ENCODE measurements at places on chromosomes 12 and 14. TPM values are rescaled to one million over a fixed set of nuclear protein-coding genes. Genes with fewer than 3 reads are reported as not detected.

DNA sequence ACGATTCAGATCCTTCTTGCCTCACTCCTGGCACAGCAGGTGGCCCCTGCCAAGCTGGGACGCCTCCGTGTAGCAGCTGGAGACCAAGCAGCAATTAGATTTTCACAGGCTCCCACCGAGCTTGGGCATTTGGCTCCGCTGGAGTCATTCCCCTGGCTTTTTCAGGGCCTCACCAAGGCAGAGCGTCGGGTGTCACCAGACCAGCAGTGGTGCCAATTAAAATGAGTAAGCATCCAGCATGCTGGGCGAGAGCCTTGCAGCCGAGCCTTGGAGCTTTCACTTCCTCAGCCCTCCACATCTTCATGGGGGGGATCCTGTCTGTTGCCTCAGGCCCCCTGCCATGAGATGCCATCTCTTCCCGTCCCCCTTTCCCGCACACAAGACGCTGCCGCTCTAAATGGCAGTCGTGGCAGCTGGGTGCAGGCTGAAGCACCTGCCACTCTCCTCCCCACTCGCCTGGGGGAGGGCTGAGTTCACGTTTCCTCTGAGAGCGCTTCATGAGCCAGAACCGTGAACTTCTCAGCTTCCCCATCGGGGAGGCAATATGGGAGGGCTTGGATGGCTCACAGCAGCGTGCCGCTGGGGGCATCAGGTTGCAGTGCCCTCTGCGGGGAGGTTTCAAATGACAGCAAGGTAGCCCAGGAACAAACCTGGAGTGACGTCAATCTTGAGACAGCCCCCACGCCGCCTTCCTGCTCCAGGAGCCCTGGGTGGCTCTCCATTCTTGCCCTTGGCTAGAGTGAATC is 11.7 kb downstream of the TPCN1 start:
- no peaks in the 10 kb centered on the region for H3K27me3 ChIP-seq
- H3K4me3 ChIP-seq = no peak overlapping the region
- H3K27ac ChIP-seq = peak overlapping the region; percentile 94

GRCh38 chr12:54251667-54252284 is 28.1 kb downstream of the CBX5 start:
- H3K4me3 ChIP-seq = no peak overlapping the region
- H3K4me1 ChIP-seq = peaks cover 4% of the 10 kb centered on the region
- no peaks in the 10 kb centered on the region for H3K27me3 ChIP-seq
- DNase-seq = no peak
- H3K27ac ChIP-seq = no peak overlapping the region

OVCH1 gene
- 3.0 TPM for total RNA-seq

DNA sequence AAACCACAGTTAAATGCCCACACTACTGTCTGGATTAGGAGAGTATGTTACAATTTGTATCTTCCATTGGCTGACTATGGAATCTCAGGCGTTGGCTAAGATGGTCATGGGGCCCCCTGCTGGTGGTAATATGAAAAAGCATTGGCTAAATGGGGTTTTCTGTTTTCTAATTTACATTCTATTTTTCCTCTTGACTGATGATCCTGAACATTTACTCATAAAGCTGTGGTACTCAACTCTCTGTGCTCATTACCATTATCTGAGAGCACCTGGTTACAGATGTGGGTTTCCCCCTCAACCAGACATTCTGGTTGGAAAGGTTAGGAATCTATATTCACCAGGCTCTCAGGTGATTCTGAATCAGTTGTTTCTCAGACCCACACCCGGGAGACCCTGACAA is 64.8 kb downstream of the WSCD2 start:
- no peak overlapping the region for H3K27ac ChIP-seq
- no peaks in the 10 kb centered on the region for H3K27me3 ChIP-seq
- peak; percentile 58 for DNase-seq

SPIC gene
- total RNA-seq = not detected

GRCh38 chr12:26555139-26555538 is 277.9 kb downstream of the ITPR2 start:
- H3K27me3 ChIP-seq = no peaks in the 10 kb centered on the region
- no peaks in the 10 kb centered on the region for H3K36me3 ChIP-seq
- no peak overlapping the region for H3K4me3 ChIP-seq
- no peak overlapping the region for H3K27ac ChIP-seq
- H3K4me1 ChIP-seq = no peaks in the 10 kb centered on the region
- DNase-seq = no peak

PIWIL1 gene
- total RNA-seq = 0.67 TPM

GRCh38 chr12:51862947-51863346 is 14.4 kb upstream of the FIGNL2 start:
- H3K36me3 ChIP-seq = no peaks in the 10 kb centered on the region
- peaks cover 8% of the 10 kb centered on the region for H3K27me3 ChIP-seq
- no peak overlapping the region for H3K27ac ChIP-seq
- peaks cover 13% of the 10 kb centered on the region for H3K4me1 ChIP-seq
- H3K4me3 ChIP-seq = no peak overlapping the region

- H3K4me1 ChIP-seq = no peaks in the 10 kb centered on the region
- no peak overlapping the region for H3K27ac ChIP-seq
- H3K27me3 ChIP-seq = no peaks in the 10 kb centered on the region
- no peak overlapping the region for H3K4me3 ChIP-seq
- H3K36me3 ChIP-seq = no peaks in the 10 kb centered on the region
- no peak for DNase-seq
These were observed 410.7 kb downstream of the TMEM117 start for GRCh38 chr12:44246482-44247105.

DNA sequence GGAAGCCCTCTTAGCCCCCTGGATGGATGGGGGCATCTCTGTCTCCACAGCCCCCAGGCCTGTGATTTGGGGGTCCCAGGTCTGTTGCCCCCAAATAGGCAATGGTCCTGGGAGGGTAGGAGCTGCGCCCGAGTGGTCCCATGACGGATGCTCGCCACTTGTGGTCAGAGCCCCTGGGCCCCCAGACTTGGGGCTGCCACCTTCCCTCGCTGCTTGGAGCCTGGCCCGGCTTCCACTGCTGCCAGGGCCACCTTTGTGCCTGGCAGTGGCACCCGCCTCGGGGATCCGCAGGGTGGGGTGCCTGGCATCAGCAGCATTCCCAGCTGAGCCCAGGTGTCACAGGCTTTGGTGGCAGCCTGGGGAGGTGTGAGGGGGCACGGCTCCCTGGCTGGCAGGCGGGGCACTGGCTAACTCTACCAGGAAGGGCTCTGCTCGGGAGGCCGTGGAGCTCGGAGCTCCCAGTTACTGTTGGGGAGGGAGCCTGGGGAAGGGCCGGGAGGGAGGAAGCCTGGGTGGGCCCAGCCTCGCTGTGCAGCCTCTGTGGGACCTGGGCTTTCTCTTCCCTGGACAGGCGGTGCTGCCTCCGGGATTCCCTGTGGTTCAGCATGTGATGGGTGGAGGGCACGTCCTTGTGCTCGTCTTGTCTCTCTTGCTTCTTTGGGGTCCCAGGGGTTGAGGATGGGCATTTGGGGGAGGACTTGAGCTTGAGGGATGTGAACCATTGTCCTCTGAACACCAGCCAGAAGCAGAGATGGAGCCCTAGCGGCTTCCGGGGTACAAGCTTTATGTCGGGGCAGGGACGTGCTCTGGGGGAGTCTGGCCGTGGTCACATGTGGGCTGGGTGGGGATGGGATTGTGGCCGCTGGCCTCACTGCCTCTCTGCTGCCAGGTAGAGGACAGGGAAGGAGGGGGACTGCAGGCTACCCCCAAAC is 5.4 kb downstream of the KIF26A start:
- no peak overlapping the region for H3K27ac ChIP-seq
- peaks cover 7% of the 10 kb centered on the region for H3K27me3 ChIP-seq
- no peak overlapping the region for H3K4me3 ChIP-seq
- peaks cover 4% of the 10 kb centered on the region for H3K4me1 ChIP-seq
- H3K36me3 ChIP-seq = no peaks in the 10 kb centered on the region

GRCh38 chr14:105399466-105399775 is 1.1 kb downstream of the TEX22 start:
- no peak overlapping the region for H3K4me3 ChIP-seq
- H3K27me3 ChIP-seq = no peaks in the 10 kb centered on the region
- peaks cover 4% of the 10 kb centered on the region for H3K36me3 ChIP-seq
- H3K4me1 ChIP-seq = peaks cover 20% of the 10 kb centered on the region

KRT1 gene
- not detected for total RNA-seq

- no peak overlapping the region for H3K4me3 ChIP-seq
- H3K27me3 ChIP-seq = no peaks in the 10 kb centered on the region
- H3K36me3 ChIP-seq = no peaks in the 10 kb centered on the region
- H3K4me1 ChIP-seq = no peaks in the 10 kb centered on the region
These were observed 66.1 kb downstream of the ACADS start for GRCh38 chr12:120791669-120792176.

- DNase-seq = peak; percentile 52
- H3K4me3 ChIP-seq = no peak overlapping the region
- no peak overlapping the region for H3K27ac ChIP-seq
- peaks cover 30% of the 10 kb centered on the region for H3K4me1 ChIP-seq
These were observed 645 bp downstream of the FOXA1 start for GRCh38 chr14:37594238-37594970.

DNA sequence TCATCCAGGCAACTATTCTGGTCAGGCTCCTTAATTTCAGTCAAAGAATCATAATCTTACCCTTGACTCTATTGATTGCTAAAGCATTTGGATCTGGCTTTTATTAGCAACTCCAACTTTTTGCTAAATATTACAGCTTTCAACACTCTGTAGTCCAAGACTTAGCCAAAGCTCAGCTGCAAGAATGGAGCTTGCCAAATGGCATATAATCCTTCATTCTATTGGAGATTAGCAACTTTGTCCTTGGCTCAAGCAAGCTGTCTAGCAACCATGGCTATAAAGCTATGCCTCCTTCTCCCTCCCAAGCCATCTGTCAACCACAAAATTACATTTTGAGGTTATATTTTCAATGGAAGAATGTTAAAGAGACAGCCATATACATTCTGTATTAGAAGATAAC is 23.1 kb upstream of the NID2 start:
- H3K4me3 ChIP-seq = no peak overlapping the region
- H3K27ac ChIP-seq = no peak overlapping the region
- no peak for DNase-seq
- H3K27me3 ChIP-seq = no peaks in the 10 kb centered on the region
- no peaks in the 10 kb centered on the region for H3K36me3 ChIP-seq

CIDEB gene
- 4.6 TPM for total RNA-seq

- no peak overlapping the region for H3K4me3 ChIP-seq
- H3K36me3 ChIP-seq = no peaks in the 10 kb centered on the region
- DNase-seq = peak; percentile 61
- H3K27ac ChIP-seq = no peak overlapping the region
- no peaks in the 10 kb centered on the region for H3K4me1 ChIP-seq
These were observed 60.7 kb downstream of the SLC6A12 start for GRCh38 chr12:153080-153746.

- no peak overlapping the region for H3K4me3 ChIP-seq
- H3K36me3 ChIP-seq = no peaks in the 10 kb centered on the region
- H3K4me1 ChIP-seq = peaks cover 15% of the 10 kb centered on the region
- H3K27me3 ChIP-seq = no peaks in the 10 kb centered on the region
- peak; percentile 34 for DNase-seq
- no peak overlapping the region for H3K27ac ChIP-seq
These were observed 3.0 kb upstream of the PLXNC1 start for GRCh38 chr12:94145191-94145983.

GRCh38 chr12:121803861-121804416 is at the start of gene SETD1B:
Gene SETD1B (plus strand): TSS chr12:121804009. CDS start chr12:121804738, 729 bp downstream.
- peak within 1 kb of the TSS; percentile 58 for H3K4me3 ChIP-seq
- H3K27me3 ChIP-seq = no peaks in the 10 kb centered on the region
- H3K4me1 ChIP-seq = peaks cover 42% of the 10 kb centered on the region
- peaks cover 12% of the 10 kb centered on the region for H3K36me3 ChIP-seq

TAS2R8 gene
- total RNA-seq = 0.49 TPM

GRCh38 chr12:32777691-32778175 is 22.0 kb upstream of the YARS2 start:
- H3K36me3 ChIP-seq = no peaks in the 10 kb centered on the region
- no peak for DNase-seq
- no peaks in the 10 kb centered on the region for H3K27me3 ChIP-seq
- H3K4me1 ChIP-seq = no peaks in the 10 kb centered on the region
- H3K4me3 ChIP-seq = no peak overlapping the region
- H3K27ac ChIP-seq = no peak overlapping the region

DNA sequence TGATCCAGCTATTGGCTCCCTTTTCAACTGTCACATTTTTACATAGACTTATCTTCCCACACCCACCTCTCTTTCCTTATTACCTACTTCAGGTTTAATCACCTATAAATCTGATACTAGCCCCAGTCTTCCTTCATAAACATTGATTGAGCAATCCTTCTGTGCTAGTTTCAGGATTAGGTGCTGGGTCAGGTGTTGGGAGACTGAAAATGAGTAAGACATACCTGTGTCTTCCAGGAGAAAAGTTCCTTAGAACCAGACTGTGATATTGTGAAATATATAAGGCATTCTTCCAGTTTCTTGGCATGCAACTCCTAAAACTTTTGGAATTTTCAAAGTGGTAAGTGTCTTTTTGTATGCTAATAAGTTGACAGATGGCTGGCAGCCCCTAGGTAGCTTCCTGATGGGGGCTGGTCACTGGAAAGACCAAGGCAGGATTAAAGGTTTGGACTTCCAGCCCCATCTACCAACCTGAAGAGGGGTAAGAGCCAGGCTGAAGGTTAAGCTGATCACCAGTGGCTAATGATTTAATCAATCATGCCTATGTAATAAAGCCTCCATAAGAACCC is 4.6 kb downstream of the ANO6 start:
- no peak overlapping the region for H3K4me3 ChIP-seq
- H3K36me3 ChIP-seq = no peaks in the 10 kb centered on the region
- H3K27me3 ChIP-seq = no peaks in the 10 kb centered on the region
- DNase-seq = no peak
- H3K4me1 ChIP-seq = peaks cover 6% of the 10 kb centered on the region

DNA sequence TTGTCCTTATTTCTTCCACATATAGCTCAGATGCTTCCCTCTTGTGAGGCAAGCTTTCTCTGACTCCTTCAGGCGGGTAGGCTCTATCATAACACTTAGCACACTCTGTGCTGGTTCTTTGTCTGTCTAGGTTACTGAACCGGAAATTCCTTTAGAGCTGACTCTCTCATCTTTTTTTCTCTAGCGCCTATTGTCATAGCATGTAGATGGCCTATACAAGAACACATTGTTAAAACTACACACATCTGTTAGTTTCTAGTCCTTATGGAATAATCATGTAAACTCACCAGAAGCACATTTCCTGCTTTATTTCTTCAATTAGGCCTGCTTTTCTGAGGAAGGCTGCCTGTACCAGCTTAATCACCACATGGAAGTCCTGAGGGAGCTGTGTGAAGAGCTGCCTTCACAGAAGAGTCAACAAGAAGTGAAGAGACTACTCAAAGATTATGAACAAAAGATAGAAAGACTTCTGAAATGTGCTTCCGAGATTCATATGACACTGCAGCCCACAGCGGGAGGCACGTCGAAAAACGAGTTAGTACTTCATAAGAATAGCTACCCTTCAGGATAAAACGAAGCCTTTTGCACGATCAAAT is 143.9 kb downstream of the SYNE2 start:
- H3K27me3 ChIP-seq = no peaks in the 10 kb centered on the region
- H3K36me3 ChIP-seq = peaks cover 15% of the 10 kb centered on the region
- H3K4me1 ChIP-seq = peaks cover 4% of the 10 kb centered on the region
- H3K4me3 ChIP-seq = no peak overlapping the region
- H3K27ac ChIP-seq = no peak overlapping the region

- DNase-seq = no peak
- peak overlapping the region; percentile 92 for H3K27ac ChIP-seq
- H3K27me3 ChIP-seq = no peaks in the 10 kb centered on the region
- no peak overlapping the region for H3K4me3 ChIP-seq
These were observed 1.3 kb upstream of the RNU7-1 start for GRCh38 chr12:6942331-6942665.

- DNase-seq = no peak
- no peak overlapping the region for H3K27ac ChIP-seq
- H3K4me3 ChIP-seq = no peak overlapping the region
These were observed 8.5 kb downstream of the RBM19 start for GRCh38 chr12:113957627-113958026.
